Activated CD4-positive, alpha-beta T cell treated with anti-CD3 and anti-CD28 coated beads, Interleukin-2, amount 10 ng/mL, durations not matched to agents 24 days and 14 days (primary cell): ENCODE measurements at places on chromosomes 6 and 20.

DNA sequence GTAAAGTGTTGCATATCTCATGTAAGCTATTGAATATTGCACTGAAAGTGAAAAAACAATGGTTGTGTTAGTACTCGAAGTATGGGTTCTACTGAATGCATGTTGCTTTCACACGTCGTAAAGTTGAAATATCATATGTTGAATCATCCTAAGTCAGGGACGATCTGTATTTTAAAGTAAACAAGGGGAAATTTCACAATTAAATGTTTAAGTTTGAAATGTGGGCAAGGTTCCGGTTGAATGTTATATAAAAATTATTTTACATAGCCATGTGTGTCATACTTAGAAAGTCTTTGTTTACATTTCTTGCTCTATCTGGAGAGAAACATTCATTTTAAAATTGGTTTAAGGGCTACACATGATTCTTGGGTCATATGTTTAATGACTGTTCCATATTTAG is 76.8 kb downstream of the AKAP7 start:
- no peak for DNase-seq

DNA sequence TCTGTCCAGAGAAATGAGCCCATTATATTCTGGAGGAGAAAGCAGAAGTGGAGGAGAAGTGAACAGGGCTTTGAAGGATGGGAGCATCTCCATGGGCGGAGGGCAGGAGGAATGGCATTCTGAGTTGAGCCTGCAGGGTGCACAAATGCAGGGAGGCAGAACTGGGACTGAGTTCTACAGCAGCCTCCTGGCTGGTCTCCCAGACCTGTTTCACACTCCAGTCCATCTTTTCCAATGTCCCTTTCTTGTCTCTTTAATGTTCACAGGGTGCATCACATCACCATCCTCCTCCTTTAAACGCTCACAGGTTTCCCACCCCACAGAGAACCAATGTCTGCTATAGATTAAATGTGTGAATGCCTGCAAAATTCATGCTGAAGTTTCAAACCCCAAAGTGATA is 302.9 kb downstream of the PTPRT start:
- no peak for DNase-seq

DNA sequence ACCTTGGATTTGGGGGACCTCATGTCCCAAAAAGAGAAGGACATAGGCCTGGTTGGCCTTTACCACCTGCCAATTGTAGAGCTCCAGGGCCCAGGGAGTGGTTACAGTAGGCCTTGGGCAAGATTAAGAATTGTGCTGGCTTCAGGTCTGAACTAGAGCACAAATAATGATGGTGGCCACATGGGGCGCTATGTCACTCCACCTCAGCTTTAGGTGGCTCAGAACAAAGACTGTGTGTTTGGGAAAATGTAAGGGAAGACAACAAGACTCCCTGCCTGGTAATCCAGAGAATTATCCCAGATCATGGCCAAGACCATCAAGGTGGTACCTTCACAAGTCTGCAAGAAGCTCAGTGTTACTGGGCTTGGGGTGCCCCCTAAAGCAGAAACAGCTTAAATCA is 224.9 kb upstream of the OPRM1 start:
- no peak for DNase-seq

DNA sequence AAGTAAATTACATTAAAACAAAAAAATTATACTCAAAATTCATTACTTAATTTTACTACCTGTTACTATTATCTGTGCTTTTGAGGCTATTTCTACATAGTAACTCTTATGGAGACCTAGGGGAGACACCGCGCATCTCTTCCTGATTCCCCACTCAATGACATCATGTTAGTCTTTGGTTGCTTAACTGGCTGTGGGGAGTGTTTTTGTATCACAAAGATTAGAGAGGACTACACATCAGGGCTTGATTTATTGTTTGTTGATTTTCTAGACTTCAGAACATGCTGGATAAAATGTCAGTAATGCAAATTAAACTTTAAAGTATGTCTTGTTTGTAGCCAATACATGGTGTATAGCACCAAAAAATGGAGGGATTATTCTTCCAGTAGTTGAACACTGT is 26.0 kb downstream of the SLC2A10 start:
- no peak for DNase-seq

DNA sequence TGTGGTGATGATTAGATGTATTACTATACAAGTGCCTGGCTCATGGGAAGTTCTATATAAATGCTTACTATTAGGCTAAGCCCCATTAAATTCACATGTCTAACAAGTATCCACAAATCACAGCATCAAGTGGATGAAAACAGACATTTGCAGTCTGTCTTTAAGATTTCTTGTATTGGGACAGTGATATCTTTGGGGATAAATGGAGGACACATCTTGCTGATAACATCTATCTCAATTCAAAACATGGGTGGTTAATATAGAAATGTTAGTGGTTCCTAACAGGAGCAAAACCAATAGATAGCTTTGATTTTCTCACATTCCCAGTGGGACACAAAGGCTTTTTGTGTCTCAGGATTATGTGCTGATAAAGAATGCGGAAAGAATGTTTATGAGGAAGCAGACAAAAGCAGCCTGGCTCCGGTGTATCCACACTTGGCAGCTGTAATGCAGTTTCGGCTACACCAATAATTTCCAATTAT is 29.3 kb downstream of the PTPRK start:
- no peak for DNase-seq

- no peak for DNase-seq
Measured at GRCh38 chr6:28758046-28758817, 165.6 kb downstream of the TRIM27 start.

GRCh38 chr6:37099442-37099841 is 70.5 kb upstream of the PIM1 start:
- DNase-seq = no peak

DNA sequence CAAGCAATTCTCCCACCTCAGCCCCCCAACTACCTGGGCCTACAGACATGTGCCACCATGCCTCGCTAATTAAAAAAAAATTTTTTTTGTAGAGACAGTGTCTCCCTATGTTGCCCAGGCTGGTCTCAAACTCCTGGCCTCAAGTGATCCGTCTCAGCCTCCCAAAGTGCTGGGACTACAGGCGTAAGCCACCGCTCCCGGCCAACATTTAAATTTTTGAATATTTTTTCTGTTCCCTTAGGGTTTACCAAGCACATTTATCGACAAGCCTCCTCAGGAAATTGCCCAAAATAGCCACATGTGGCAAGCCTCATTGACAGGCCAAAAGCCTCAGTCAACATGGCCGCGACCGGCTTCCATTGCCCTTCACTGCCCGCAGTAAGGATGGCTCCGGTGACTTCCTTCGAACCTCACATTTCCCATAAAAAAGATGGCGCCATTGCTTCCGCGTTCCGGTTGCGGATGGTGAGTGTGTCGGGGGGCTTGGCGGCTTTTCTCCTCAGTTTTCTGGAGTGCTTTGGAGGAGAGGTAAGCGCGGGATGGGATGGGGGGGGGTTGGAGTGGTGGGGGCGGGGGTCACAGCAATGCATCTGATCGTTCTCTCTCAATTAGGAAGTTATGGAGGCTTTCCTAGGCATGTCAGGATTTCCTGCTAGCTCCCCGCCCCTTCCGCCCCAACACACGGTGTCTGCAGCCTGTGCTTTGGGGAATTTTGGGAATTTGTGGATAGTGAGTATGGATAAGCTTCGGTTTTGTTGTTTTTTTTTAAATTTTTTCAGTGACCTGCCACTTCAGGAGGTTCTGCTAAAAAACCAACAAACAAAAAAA is at the start of gene SHLD1:
SHLD1 (plus strand) TSS at position 450 of the 828 bp plus-strand sequence. CDS start 22,465 bp downstream, outside the sequence.
- DNase-seq = peak; percentile 94

- no peak for DNase-seq
Measured at GRCh38 chr20:31644701-31645100, 7.0 kb downstream of the COX4I2 start.

GRCh38 chr20:8757146-8757545 is 311.7 kb upstream of the PLCB4 start:
- DNase-seq = no peak

GRCh38 chr6:91816335-91816734 is 1229.5 kb upstream of the MAP3K7 start:
- DNase-seq = no peak

DNA sequence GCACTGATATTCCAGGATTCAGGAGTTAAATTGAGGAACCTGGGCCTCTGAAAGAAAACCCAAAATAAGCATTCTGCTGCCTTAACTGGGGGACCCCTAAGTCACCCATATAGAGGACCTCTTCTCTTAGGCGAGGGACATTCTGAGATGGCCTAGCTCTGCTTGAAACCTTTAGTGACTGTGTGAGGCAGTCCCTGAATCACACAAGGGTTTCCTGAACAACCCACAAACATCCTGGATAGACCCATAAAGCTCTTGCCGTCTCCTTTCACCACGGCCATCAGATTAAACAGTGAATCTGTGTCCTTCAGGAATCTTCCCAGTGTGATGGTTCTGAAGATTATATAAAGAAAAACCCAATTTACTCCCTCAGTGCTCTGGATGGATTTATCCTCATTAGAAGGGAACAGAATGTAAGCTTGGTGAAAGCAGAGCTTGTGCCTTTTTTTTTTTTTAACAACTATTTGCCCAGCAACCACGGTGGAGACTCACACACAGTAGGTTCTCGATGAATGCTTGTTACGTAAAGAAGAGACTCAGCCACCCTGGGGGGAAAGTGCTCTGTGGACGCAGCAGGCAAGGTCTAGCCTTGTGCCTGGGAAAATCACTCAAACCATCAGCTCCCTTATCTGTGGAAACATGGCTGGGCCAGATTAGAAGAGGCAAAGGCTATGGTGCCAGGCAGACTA is 39.1 kb upstream of the SIRPG start:
- peak; percentile 73 for DNase-seq

GRCh38 chr6:24431045-24431451 is 28.3 kb downstream of the MRS2 start:
- peak; percentile 75 for DNase-seq

DNA sequence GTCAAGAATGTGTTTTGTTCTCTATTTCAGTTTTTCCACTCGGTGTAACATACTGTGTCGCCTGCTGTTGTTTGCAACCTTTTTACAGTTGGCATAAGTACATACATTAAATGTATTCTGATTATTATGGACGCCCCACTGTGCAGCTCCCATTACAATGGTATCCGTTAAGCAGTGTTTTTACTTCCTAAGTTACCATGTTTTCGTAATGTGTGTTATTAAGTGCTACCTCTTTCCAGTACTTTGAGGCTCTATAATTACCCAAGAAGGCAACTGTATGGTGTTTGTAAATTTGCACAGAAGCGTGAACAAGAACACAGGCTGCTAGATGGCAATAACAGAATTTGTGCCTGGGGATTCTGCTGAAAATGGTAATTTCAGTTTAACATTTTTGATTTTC is 568.0 kb upstream of the MARCKS start:
- DNase-seq = no peak

DNA sequence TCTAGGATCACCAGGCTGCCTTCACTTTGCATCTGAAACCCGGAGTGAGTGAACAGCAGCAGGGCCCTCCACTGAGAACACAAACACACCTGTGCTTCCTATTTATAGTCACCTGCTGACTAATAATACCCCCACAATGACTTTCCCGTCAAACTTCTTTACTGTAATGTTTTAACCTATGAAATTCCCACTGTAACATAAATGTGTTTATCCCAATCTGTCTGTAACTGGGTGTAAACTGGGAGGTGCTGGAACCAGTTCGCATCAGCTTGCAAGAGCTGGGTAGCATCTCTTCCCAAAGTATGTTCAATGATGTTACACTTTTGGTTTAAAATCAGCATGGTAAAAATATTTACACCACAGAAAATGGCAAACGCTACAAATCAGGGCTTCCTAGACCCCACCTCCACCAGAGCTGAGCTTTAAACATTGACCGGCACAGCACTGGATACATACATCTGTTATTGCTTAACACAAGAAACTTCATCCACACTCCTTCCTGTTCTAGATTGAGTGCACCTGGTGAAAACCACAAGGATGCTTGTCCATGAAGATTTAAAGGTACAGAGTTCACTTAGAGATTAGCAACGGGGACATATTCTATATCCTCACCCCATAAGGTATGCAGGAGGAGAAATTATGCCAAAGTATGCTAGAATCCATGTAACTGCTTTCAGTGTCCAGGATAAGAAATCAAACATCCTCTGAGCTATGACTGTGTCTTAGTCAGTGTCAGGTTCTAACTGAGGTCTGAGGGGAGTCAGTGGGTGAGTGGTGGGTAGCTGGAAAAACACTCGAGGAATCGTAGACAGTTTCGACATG is 79.0 kb downstream of the ALDH8A1 start:
- no peak for DNase-seq

GRCh38 chr6:107656401-107656800 is 166.5 kb downstream of the SOBP start:
- DNase-seq = no peak

GRCh38 chr6:22361576-22361975 is 64.7 kb upstream of the PRL start:
- no peak for DNase-seq

- DNase-seq = no peak
Measured at GRCh38 chr6:67663105-67663895, 971.8 kb upstream of the ADGRB3 start.

GRCh38 chr6:21744331-21744730 is 150.8 kb downstream of the SOX4 start:
- no peak for DNase-seq

GRCh38 chr6:2949121-2949520 is 22.2 kb downstream of the SERPINB6 start:
- no peak for DNase-seq

DNA sequence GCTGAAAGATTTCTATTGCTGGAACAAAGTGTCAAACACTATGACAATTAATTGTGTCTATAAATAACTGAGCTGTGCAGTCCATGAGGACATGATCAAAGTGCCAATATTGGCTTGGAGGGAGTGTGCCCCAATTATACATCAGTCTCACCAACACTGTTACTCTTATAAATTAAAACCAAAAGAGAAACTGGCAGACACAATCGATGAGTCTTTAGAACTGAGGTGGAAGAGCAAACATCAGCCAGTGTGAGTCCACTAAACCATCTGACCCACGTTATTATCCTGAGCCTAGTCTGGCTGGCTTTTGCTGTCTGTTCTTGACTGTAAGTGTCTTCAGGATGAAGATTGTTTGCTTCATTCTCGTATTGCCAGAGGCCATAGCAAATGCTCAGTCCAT is 98.9 kb downstream of the OLIG3 start:
- DNase-seq = no peak
